ENCODE measurements at places on chromosomes 16 and 17.

- no peak for DNase-seq
These were observed 55.3 kb downstream of the CCDC57 start for GRCh38 chr17:82157046-82158035.

DNA sequence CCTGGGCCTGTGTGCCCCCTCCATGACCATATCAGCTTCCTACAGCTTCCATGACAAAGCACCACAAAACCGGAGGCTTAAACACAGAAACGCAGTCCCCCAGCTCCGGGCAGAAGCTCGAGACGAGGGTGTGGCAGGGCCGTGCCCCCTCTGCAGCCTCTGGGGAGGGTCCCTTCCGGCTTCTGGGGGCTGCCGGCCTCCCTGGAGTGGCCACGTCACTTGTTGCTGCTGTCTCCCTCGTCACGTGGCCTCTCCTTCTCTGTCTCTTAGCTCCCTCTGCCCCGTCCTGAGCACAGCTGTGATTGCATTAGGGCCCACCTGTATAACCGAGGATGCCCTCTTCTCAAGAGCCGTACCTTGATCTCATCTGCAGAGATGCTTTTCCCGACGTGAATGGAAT is 64.6 kb downstream of the JPH3 start:
- DNase-seq: no peak

GRCh38 chr16:70665113-70665694 is 18.8 kb downstream of the IL34 start:
- no peak for DNase-seq

GRCh38 chr17:27414271-27414670 is 42.0 kb upstream of the KSR1 start:
- DNase-seq: no peak

DNA sequence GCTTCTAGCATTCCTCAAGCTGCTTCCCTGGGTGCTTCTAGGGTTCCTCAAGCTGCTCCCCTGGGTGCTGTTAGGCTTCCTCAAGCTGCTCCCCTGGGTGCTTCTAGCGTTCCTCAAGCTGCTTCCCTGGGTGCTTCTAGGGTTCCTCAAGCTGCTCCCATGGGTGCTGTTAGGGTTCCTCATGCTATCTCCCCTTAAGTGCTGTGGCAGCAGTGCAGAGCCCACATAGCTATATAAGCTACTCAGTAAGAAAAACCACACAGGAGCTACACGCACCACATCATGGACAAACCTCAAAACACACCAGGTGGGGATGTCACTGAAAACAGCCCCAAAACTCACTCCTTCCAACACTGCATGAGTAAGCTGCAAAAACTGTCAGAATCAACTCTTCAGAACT is 35.2 kb downstream of the ANKRD11 start:
- DNase-seq: no peak

DNA sequence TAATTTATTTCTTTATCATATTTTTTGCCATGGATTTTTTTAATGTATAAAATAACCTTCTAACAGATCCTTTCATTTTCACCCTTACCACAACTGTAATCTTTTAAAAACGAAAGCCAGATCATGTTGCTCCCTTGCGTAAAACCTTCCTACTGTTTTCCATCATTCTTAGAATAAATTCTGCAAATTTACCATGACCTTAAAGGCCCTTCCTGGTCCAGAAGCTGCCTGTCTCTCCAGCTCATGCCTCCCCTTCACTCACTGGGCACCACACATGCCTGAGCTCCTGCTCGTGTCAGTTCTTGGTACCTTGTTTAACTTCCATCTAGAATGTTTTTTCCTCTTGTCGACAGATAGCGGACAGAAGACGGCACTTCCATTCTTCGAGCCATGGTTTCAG is 245.0 kb upstream of the CDH5 start:
- no peak for DNase-seq

DNA sequence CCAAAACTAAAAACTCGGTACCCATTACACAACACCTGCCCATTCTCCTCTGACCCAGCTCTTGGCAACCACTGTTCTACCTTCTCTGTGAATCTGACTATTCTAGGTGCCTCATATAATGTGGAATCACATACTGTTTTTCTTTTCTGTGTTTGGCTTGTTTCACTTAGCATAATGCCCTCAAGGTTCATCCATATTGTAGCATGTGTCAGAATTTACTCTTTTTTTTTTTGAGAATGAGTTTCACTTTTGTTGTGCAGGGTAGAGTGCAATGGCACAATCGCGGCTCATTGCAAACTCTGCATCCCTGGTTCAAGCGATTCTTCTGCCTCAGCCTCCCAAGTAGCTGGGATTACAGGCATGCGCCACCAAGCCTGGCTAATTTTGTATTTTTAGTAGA is 59.5 kb upstream of the RBL2 start:
- no peak for DNase-seq

- no peak for DNase-seq
These were observed 5.0 kb upstream of the FTSJ3 start for GRCh38 chr17:63832455-63832854.

DNA sequence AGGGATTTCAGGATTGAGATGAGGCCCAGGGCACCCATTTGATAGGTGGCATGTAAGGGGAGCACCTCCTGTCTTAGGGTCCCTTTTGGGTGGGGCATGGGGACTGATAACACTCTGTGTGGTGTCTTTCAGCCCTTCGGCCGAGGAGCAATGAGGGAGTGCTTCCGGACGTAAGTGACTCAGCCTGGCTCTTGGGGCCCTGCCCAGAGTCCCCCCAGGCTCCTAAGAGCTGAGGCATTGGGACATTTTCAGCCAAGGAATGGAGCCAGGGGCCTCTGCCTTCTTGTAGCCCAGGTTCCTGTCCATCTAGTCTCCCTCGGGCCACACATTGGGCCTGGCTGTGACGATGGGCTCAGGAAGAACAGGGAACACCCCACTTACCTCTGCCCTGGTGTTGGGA is 44.4 kb downstream of the EEF2K start:
- DNase-seq: no peak

- no peak for DNase-seq
These were observed 34.8 kb downstream of the MMD start for GRCh38 chr17:55386796-55387332.

- DNase-seq: no peak
These were observed 37.4 kb upstream of the CCL1 start for GRCh38 chr17:34400301-34400931.

DNA sequence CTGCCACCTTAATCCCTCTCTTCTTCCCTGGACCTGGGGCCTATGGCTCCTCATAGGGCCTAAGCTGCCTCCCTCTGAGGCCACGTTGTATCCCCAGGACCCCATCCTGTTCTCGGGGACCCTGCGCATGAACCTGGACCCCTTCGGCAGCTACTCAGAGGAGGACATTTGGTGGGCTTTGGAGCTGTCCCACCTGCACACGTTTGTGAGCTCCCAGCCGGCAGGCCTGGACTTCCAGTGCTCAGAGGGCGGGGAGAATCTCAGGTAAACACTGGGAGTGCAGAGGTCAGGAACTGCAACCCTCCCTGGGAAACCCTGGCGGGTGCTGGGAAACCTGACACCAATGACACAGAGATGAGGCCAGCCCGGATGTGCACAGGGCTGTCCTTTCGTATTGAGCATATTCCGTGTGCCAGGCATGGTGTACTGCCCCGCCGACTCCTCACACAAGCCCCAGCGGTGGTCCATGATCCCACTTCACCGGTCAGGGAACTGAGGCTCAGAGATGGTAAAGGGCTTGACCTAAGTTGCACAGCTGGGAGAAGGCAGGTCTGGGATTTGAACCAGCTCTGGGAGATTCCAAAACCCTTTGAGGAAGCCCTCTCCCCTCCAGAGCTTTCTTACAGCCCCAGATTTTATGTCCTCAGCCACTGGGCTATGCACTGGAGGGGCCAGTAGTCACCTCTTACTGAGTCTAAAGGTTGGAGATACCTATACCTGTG is 22.9 kb downstream of the ANKRD40 start:
- DNase-seq: no peak

DNA sequence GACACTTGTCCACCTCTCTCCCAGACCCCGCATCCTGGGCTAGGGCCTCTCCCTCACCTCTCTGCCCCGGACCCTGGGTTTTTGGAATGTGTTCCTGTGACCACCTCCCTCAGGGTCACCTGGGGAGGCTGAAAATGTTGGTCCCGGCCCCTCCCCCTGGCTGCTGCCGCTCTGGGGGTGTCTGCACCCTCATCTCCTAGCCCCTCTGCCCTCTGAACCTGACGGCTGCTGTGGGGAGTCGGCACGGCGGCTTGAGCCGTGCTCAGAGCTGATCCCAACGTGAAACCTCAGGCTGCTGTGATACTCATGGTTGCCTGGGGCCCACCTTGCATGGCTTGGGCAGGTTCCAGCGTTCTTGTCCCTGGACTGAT is 42.8 kb downstream of the ADCY7 start:
- DNase-seq: peak; percentile 62

GRCh38 chr17:68344701-68345136 is 53.4 kb downstream of the ARSG start:
- no peak for DNase-seq

DNA sequence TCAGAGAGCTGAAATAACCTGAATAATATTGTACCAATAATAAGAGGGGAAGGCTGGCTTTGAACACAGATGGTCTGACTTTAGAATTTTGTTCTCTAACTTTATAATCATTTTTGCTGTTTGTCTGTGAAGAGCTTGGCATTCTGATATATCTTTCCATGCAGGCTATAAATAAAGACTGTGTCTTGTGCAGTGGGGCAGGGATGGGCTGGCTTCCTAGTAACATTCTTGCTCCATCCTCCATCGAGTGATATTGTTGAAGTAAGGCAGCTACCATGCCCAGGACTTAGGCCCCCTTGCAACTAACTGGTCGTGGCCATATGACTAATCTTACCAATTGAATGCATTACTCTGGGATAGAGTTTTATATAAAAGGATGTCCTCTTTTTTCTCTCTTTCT is 234.7 kb upstream of the IRX3 start:
- no peak for DNase-seq

GRCh38 chr17:73335591-73336407 is 24.0 kb upstream of the CDC42EP4 start:
- no peak for DNase-seq

DNA sequence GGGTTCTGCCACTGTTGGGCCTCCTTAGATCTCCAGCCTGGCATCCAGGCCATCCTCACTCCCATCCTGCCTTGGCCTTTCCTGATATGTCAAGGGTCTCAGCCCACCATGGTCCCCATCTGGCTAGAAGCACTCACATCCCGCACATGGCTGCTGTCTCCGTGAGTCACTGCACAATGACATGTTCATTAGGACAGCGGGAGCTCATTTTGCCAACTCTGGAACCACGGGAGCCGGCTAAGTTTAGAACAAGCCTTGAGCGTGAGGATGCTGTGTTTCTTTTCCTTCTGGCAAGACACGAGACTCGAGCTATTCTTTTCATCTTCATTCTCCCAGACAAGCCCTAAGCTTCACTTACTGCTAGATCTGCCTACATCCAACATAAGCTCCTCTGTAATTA is 65.7 kb upstream of the KSR1 start:
- no peak for DNase-seq

DNA sequence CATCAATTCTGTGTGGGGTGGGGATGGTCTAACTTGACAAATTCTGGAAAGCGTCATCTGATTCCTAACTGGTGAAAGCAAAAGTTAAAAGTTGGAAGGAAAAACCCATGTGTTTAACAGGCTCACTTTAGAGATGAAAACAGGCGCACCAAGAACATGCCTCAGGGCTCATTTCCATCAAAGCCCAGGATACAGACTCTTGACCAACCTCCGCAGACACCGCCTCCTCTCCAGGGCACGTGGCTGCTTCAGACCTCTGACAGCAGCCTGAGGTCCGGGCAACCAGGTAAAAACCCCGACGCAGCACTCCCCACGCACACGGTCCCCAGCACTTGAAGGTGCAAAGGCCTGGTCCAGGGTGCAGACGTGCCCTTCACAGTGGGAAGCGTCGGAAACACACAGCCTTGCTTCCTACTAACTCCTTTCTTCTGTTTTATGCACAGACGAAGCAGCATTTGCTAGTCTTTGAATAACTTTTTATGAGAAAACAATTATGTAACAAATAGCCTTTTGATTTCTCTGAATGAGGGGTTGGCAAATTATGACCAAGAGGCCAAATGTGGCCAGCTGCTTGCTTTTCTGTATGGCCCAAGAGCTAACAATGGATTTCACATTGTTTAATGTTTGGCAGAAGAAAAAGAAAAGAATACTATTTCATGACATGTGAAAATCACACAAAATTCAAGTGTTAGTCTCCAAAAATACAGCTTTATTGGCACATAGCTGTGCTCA is 44.2 kb upstream of the TRAP1 start:
- DNase-seq: no peak

GRCh38 chr17:56676810-56677209 is 83.3 kb downstream of the NOG start:
- no peak for DNase-seq

GRCh38 chr16:75461575-75461974 is 2.9 kb downstream of the TMEM170A start:
- DNase-seq: peak; percentile 3

DNA sequence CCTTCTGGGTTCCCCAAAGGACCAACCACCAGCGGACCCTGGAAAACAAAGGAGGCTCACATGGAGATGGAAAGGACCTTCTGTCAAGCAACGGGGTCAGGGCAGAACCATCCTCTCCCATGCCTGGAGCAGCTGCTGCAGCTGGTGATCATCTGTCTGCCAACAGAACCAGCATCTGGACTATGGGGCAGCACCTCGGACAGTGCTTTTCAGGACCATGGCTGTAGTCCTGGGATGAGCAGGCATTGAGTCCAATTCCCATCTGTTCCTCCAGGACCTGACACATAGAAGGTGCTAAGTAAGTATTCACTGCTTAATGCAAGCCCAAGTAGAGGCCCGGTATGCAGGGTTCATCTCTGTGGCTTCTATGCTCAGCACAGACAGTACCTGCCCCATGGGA is 304.7 kb downstream of the XYLT1 start:
- no peak for DNase-seq

DNA sequence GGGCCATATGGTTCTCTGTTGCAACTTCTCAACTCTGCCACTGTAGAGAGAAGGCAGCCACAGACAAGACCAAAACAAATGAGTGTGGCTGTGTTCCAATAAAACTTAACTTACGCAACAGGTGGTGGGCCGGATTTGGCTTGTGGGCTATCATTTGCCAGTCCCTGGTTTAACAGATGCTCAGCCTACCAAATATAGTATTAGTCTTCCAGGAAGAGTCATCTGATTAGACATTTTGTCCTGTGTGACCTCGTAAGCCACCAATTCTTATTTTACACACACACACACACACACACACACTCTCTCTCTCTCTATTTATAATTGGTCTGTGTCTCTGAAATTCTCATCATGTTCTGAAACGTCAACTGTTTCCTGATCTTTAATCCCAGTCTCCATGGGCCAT is 245.9 kb downstream of the XYLT1 start:
- no peak for DNase-seq

DNA sequence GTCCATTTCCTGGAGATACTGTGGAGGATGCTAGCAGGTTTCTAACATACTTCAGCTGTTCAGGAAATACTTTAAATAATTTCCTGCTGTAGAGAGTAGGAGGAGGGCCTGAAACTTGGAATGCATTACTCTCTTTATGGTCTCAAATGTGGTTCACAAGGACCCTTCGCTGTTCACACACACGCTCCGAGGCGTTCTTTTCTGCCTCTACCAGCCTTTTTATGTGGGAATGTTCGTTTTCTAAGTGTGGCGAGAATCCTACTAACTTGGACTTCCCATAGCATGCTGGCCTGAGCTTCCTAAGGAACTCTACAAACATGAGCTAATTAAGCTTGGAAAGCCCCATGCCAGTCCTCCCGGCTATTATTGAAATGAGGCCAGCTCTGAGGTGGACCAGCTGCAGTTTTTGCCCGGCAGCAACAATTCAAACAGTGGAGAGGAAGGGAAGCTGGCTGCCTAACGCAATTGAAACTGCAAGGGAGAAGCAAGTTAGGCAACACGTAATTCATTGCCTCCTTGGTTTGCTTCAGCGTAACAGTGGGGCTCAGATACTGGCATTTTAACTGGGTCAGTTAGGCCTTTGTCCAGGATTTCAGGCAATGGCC is 18.9 kb downstream of the KPNA2 start:
- DNase-seq: no peak

GRCh38 chr17:53924530-53925455 is 102.1 kb downstream of the KIF2B start:
- no peak for DNase-seq
